ENCODE measurements at places on chromosomes 4 and X. TPM values are rescaled to one million over a fixed set of nuclear protein-coding genes. Genes with fewer than 3 reads are reported as not detected.

- no peak for DNase-seq
Observed at GRCh38 chr4:5730993-5731990, 20.3 kb downstream of the EVC start.

DNA sequence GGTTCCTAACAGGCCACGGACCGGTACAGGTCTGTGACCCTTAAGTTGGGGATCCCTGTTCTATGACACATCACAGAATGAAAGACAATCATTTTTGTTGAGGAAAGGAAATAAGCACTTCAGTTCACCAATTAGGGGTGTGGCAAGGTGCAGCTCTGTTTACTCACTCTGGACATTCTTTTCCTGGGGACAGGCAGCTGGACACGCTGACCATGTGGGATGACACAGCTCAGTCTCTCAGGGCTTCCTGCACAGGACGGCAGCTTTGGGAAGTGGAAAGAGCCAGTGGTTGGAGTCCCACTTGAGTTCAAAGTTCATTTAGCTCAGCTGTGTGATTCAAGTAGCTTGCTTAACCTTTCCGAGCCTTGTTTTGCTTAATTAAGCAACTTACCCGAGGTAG is 55.7 kb downstream of the NDNF start:
- DNase-seq, result no peak

- DNase-seq, result no peak
Observed at GRCh38 chr4:100762738-100763137, 244.9 kb upstream of the EMCN start.

Gene RS1
- polyA plus RNA-seq, result not detected

DNA sequence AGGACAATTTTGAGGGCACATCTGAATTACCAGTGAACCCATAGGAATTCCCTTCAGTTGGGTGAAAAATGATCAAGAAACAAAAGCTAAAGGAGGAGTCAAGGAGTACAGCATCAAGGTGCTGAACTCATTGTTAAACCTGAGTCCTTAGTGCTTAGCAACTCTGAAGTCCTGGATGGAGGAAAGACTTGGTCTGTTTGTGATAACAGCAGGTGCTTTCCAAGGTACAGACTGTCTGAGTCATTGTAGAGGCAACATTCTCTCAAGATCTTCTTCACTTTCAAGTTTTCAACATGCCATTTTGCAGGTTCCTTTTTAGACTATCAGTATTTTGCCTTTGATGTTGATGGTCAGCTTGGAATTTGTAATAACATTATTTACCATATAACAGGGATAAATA is 293.9 kb downstream of the AFF2 start:
- DNase-seq, result no peak

DNA sequence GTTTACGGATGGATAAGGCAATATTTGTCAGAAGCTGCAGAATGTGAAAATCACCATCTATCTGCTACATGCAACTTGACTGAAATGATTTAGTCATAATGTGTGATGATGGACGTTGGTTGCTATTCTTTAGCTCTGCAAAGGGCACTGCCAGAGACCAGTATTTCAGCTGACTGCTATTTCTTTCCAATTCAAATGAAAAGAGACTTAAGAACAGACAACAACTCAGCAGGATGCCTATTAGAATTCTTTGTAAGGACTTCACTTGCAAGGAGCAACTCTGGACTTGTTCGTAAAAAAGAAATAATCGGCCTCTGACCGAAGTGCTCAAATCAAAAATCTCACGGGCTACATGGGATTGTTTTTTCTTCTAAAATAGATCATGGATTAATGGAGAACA is 262.7 kb downstream of the DHX15 start:
- DNase-seq, result no peak

DNA sequence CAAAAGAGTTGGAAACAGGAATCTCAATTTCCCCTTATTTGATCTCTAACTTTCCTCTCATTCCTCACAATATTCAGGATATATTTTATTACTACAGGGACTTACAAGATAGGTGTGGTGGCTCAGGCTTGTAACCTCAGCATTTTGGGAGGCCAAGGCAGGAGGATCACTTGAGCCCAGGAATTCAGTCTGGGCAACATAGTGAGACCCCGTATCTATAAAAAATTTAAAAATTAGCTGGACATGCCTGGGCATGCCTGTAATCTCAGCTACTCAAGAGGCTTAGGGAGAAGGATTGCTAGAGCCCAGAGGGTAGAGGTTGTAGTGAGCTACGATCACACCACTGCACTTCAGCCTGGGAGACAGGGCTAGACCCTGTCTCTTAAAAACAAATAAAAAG is 200.4 kb downstream of the CAMK2D start:
- DNase-seq, result no peak

GRCh38 chr4:96166806-96167205 is 326.9 kb downstream of the PDHA2 start:
- no peak for DNase-seq

GRCh38 chrX:19677121-19677520 is 161.8 kb upstream of the MAP3K15 start:
- DNase-seq, result no peak

DNA sequence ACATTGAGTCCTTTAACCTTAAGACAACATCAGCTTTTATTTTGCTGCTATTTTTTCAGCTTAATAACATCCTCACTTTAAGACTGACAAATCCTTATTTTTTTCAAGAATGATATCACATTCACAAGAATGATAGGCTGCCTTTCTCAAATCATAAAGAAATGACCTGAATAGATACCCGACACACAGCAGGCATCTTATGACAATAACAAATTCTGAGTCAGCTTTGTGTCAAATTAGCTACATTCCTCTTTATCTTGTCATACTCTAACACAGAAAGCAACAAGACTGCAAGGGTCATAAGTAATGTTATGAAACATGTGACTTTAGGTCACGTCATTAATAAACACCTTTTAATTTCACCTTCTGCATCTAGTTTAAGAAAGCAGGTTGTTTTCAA is 2387.6 kb downstream of the PCDH7 start:
- no peak for DNase-seq

GRCh38 chrX:88908056-88908455 is 161.0 kb downstream of the CPXCR1 start:
- no peak for DNase-seq

GRCh38 chr4:47929682-47930201 is 15.4 kb upstream of the NFXL1 start:
- no peak for DNase-seq

DNA sequence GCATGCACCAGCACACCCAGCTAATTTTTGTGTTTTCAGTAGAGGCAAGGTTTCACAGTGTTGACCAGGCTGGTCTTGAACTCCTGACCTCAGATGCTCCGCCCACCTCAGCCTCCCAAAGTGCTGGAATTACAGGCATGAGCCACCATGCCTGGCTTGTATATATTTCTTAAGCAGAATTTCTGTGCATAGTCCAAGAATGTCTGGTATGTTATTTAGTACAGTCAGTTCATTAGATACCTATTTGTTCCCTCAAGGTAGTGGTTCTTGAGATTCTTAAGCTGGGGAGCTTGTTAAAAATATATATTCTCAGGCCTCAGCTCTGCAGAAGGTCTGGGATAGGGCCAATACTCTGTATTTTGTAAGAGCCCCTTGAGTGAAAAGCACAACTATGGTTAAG is 4.6 kb upstream of the SERTM2 start:
- DNase-seq, result no peak

- DNase-seq, result no peak
Observed at GRCh38 chr4:23237771-23238170, 545.0 kb downstream of the GBA3 start.

DNA sequence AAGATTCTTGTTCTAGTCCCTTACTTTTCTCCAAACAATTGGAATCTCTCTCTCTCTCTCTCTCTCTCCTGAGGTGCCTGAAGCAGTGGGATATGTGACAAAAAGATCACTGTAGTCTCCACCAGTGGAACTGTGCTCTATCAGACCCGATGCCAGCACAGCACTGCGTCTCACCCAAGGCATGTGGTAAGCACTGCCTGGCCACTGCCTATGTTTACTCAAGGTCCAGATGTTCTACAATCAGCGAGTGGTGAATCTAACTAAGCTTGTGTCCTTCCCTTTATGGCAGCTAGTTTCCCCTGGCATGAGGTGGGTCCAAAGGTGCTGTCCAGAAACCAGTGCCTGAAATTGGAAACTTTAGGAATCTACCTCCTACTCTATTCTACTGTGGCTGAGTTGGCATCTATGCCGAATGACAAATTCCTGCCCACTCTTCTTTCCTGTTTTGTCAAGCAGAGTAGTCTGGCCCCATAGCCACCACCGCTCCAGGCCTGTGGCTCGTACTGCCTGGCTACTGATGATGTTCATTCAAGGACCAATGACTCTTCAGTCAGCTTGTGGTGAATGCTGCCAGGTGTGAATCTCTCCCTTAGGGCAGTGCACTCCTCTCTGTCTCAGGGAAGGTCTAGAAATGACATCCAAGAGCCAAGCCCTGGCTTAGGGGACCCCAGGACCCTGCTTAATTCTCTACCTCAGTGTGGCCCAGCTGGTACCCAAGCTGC is 416.5 kb downstream of the TEX13C start:
- no peak for DNase-seq

DNA sequence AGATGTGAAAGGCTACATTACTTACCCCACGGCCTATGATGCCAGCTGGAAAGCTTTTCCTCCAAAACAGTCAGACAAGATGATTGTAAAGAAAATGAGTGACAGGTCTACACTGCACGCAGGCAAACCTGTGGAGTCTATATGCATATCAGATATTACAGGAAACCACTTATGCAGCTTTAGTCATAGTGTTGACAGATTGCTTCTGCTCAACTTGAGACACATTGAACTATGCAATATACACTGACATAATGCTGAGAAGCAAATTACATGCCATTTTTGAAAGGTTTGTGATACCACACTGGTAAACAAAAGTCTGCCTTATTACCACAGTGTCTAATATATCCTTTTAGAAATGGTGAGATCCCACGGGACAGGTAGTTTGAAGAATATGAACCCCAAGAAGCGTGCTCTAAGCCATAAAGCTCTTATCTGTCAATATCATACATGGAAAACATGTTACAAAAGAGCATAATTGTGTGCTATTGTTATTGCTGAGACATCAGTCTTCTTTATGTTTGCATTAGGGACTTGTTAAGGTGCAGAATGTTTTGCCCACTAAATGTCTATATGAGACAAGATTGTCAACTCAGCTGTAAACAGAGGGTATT is 1835.8 kb upstream of the TENM3 start:
- DNase-seq, result no peak

Gene SUPT20HL2
- not detected for polyA plus RNA-seq

- no peak for DNase-seq
Observed at GRCh38 chr4:154854362-154854761, 73.3 kb downstream of the RBM46 start.

DNA sequence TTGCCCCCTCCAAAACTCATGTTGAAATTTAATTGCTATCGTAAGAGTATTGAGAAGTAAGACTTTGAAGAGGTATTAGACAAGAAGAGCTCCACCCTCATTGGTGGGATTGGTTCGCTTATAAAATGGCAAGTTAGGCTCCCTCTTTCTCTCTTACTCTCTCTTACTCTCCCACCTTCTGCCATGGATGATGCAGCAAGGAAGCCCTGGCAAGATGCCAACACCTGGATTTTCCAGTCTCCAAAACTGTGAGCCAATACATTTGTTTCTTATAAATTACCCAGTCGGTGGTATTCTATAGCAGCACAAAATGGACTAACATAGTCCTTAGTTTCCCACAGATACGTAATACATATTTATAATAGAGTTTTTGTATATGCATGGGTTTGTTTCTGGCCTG is 119.4 kb downstream of the DDIT4L start:
- no peak for DNase-seq
